GM18507 (cell line): ENCODE measurements at places on chromosomes 4 and X.

GRCh38 chrX:31423609-31424189, 351.9 kb upstream of the FTHL17 start:
- DNase-seq = no peak

DNA sequence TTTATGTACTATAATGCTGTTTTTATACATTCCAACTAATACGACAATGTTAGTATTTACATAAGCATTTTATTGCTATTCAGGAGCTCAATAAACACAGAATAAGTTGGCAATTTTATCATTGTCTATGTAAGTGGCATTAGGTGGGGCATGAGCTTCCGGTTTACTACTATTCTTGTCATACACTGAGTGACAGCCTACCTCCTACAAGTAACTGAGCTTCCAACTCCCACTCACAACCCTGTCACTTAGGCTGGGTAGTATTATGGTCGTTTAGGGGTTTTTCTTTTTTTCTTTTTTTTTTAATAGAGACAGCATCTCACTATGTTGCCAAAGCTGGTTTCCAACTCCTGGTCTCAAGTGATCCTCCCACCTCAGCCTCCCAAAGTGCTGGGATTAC, 7.4 kb downstream of the PPID start:
- DNase-seq = no peak

DNA sequence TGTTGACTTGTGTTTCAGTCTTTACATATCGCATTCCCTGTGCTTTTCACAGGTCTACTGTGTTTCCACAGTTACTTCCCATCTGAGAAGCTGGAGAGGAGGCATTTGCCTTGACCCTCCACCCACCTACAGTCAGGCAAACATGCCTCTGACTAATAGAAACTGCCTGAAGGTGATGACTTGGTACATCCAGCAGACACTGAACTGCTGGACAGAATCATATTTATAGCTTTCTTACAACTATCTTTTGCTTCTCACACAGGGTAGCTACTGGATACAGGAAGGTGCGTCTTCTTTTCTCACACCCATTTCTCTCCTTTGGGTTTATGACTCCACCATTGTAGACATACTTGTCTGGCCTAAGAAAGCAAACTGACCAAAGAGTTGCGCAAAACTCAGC, 58.0 kb downstream of the VGLL1 start:
- no peak for DNase-seq

- DNase-seq = no peak
Observed at GRCh38 chr4:136967069-136967468, 565.2 kb downstream of the PCDH18 start.

DNA sequence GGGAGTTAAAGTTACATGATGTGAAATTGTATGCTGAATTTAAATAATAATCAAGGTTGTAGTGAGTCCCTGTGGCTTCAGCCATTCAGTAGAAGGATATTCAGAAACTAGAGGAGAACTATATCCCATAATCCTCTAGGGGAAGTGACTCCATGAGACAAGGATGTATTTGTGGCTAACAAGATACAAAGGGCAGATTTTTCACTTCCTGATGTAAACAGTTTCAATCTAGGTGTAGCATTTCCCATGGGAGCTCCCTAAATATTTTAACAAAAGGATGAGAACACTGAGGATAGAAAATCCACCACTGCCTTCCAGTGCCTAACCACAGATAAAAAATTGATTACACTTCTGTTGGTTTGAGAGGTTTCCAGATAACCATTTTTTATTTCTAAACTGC, 435.4 kb upstream of the TENM3 start:
- no peak for DNase-seq
